ENCODE measurements at places on chromosomes 7 and 10.

- peak; percentile 32 for DNase-seq
Measured at GRCh38 chr10:46255801-46256747, 30.7 kb upstream of the ANTXRL start.

DNA sequence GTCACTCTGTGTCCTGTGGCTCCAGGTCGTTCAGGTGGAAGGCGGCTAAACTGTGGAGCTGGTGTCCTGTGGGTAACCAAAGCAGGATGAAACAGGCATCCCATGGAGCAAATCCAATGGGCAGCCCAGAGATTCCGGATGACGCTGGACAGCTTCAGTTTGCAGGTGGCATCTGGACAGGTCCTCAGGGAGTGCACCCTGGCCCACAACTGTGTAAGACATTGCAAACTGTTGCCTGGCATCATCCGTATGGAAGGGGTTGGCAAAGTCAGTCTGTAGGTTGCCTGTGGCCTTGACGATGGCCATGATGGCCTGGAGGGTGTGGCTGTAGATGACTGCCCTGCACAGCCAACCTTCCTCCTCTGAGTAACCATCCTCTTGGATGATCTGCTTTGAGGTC lies 35.5 kb downstream of the RPS24 start:
- no peak for DNase-seq

GRCh38 chr10:92714872-92715271 lies 25.1 kb downstream of the HHEX start:
- no peak for DNase-seq

GRCh38 chr7:138934861-138935260 lies 46.3 kb downstream of the KIAA1549 start:
- DNase-seq, result peak; percentile 36

DNA sequence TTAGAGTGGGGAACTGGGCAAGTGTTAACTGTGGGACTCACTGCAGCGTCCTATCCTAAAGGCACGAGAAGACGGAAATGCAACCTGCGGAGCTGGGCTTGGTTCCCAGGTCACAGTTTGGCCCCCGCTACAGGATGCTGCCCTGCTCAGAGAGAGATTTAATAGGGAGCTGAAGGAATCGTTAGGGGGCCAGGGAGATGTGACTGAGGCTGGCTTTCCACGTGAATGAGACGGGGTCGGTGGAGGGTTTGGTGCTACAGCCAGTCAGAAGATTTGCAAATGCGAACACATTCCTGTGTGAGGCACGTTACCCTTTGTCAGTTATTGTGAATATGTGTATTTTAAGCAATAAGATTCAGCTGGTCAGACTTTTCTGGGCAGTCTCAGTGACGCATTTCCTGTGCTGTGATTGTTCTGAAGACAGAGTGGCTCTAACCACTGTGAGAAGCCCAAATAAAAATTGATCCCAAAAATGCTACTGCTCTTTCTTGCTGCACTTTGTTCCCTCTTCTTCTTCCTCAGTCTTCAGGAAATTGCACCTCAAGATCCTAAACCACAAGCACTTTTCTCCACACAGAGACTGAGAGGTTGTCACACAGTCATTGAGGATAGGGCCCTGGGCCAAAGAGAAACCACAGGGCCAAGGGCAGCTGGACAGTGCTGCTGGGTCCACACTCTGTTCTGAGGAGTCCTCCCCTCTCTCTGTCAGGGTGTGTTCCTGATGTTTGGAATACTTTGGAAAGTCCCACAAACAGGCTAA lies 21.2 kb downstream of the CYP17A1 start:
- DNase-seq, result no peak

- peak; percentile 48 for DNase-seq
Measured at GRCh38 chr7:150361807-150362621, 6.6 kb upstream of the REPIN1 start.

DNA sequence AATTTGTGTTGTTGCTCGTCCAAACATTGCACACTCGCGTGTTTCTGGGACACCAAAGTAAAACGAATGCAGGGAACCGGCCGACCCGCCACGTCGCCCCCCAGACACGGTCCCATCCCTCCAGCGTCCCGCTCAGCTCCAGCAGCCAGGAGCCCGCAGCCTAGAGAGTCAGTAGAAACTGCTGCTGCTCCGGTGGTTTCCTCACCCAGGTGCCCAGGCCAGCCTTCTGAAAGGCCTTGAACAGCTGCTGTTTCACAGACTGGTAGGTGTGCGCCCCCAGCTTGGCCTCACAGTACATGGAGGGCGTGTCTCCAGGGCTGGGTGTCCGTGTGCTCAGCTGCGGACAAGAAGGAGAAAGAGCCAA lies 126.8 kb downstream of the WDR37 start:
- DNase-seq, result no peak

DNA sequence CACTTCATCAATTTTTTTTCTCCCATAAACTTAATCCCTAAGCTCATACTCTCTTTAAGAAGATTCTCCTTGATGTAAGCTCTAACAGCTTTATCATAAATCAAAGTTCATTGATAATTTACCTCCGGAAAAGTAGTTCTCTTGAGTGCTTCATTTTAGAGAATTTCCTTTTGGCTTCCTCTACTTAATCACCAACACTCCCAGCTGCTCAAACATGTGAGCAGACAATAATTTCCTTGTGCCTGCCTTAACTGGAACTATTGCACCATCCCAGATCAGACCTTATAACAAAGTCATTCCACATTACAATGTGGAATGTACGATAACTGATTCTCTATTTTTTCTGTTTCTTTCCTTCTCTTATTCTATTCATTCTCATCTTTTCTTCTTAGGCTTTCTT lies 5.9 kb downstream of the FEZF1 start:
- no peak for DNase-seq

DNA sequence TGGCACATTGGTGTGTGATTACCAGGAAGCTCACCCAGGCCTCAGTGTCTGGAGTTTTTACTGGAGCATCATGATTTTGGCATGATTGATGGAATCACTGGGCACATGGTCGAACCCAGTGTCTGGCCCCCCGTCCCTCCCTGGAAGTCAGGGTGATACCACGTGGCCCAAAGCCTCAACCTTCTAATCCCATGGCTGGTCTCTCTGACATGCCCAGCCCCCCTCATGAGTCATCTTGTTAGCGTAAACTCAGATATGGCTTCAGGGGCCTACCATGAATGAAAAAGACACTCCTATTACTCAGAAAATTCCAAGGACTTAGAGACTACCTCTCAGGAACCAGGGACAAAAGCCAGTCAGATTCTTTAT lies 109.3 kb downstream of the GRK5 start:
- no peak for DNase-seq

GRCh38 chr10:33179067-33179466 lies 155.4 kb downstream of the NRP1 start:
- DNase-seq, result no peak

- DNase-seq, result no peak
Measured at GRCh38 chr10:113459626-113460280, 93.1 kb upstream of the HABP2 start.

DNA sequence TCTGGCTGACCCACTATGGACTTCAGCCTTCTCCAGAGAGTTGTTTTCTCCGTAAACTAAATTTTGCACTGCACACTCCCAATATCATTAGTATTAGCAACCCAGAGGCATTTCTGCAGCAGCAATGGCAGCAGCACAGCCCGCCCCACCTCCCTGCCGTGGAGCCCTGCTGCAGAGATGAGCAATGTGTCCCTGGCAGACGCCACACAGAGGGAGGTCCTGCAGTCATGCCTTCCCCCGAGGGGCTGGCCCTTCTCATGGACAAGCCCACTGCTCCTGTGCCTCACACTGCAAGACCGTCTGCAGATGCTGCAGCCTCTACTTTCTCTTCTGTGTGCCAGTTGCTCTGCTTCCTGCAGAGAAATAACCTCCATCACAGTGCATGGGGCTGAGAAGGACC lies 393.4 kb upstream of the MKI67 start:
- no peak for DNase-seq

DNA sequence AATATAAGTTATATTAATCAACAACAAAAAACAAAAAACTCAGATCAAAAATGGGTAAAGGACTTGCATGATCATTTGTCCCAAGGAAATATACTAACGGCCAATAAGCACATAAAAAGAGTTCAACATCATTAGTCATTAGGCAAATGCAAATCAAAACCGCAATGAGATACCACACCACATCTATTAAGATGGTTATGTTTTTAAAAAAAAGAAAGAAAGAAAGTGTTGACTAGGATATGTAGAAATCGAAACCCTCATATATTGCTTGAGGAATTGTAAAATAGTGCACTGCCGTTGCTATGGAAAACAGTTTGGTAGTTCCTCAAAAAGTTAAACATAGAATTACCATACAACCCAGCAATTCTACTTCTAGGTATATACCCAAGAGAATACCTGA lies 39.4 kb upstream of the CTNNA3 start:
- no peak for DNase-seq

DNA sequence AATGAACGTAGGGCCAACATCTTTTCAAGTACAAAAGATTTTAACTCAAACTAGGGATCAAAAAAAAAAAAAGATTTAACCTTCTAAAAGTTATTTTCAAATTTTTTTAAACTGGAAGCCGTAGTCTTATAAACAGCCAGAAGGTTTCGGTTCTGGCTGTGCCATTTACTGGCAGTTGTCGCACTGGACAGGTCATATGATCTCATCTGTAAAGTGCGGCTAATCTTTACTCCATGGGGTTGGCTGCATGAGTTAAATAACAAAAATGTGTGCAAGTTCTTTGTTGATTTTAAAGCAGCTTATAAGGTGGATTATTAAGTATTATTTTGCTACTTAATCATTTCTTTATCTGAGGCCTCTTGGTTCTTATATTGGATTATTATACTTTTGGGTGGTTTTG lies 36.6 kb downstream of the TRUB1 start:
- DNase-seq, result no peak

GRCh38 chr7:157495177-157495553 lies 158.4 kb downstream of the DNAJB6 start:
- DNase-seq, result no peak

DNA sequence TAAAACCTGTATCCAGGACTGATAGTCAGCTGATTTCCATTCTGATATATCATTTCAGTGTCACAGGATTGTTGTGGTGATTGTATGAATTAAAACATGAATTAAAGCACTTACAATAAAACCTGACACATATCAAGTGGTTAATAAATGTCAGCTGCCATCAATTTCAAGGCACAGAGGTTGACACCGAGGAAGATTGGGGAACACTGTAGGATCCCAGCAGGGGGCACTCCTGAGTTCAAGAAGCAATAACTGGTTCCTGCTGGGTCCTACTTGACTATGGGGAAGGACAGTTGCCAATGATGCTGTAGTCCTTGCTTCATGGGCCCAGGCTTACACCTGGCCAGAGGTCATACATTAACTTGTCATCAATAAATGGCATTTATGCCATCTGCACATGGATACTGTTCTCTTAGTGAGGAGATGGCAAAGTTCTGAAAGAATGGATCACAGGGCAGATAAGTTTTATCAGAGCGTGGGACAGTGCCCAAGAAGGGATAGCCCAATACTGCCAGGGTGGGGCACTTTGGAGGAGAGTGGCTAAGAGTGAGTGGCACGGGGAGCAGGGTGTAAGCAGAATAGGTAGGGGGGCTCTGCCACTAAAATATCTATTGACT lies 24.1 kb downstream of the FZD1 start:
- no peak for DNase-seq

- no peak for DNase-seq
Measured at GRCh38 chr7:129655811-129656210, 44.3 kb downstream of the NRF1 start.

- no peak for DNase-seq
Measured at GRCh38 chr7:151566897-151567320, 47.2 kb upstream of the RHEB start.

- DNase-seq, result no peak
Measured at GRCh38 chr7:135158141-135158655, 10.3 kb downstream of the TMEM140 start.

- no peak for DNase-seq
Measured at GRCh38 chr7:143487566-143487965, 9.9 kb downstream of the TAS2R41 start.

GRCh38 chr10:106502641-106503040 lies 661.9 kb downstream of the SORCS1 start:
- no peak for DNase-seq

- DNase-seq, result peak; percentile 49
Measured at GRCh38 chr10:88582806-88583583, at the start of gene RNLS. Gene RNLS, minus strand, starts transcription at chr10:88583318.

DNA sequence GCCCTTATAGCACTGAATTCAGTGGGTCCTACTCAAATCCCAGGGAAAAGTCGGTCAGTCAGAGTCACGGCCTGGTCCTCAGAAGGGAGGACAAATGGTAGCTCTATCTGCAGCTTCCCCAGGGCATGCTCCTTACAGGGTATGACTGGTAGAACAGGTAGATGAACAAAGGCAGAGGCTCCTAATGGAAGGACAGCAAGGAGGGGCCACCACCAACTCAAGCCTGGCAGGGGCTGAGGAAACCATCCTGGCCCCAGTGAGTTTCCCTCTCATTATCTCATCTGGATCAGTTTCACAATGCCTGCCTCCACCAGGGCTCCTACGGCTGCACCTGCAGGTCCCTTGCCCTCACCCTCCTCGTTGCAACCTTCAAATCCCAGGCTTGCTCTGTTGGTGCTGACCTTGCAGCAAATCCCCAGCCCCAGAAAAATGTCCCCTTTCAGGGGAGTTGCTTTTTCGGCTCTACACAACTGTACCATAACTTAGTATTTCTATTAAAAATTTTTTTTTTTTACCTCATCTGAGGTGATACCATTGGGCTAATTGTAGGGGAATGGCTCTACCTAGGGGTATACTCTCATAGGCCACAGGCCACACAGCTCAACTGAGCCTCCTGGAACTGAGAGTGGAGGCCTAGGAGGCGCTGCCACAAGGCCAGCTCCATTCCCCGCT lies 2.4 kb upstream of the MYO1G start:
- DNase-seq, result no peak

DNA sequence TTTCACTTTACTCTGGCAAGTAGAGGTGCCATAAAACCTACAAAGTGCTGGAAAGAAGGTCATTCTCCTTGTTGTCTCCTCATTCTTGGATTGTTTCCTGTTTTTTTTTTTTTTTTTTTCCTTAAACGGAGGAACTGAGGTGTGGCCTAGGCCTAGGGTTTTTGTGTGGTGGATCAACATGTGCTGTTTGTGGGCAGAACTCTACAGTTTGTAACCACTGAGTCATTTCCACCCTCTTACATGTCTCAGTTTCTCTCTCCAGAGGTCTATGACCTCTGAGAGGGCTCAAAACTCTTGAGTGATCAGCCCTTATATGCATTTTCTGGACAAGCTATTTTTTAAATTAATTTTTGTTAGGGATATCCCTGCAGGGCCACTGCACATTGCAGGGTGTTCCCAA lies 296.0 kb downstream of the PPP1R3A start:
- DNase-seq, result no peak

DNA sequence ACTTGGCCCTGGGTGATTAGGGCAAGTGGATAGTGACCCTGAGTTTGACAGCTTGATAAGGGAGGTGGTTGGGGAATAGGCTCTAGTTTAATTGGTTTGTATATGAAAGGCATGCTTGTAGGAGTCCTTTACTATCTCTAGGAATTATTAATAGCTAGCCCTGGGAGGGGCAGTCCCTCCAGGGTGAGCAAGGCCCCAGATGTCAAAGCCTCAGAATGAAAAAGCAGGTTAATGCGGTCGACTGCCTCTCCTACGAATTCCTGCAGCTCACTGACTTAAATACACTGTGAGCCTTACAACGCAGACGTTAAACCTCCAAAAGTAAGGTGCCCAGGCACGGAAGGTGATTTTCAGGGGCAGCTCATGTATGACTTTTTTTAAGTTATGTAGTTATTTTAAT lies 5.2 kb upstream of the BTBD16 start:
- no peak for DNase-seq

- no peak for DNase-seq
Measured at GRCh38 chr7:997404-998395, 14.7 kb downstream of the CYP2W1 start.
